ENCODE measurements at places on chromosomes 7 and 10.

DNA sequence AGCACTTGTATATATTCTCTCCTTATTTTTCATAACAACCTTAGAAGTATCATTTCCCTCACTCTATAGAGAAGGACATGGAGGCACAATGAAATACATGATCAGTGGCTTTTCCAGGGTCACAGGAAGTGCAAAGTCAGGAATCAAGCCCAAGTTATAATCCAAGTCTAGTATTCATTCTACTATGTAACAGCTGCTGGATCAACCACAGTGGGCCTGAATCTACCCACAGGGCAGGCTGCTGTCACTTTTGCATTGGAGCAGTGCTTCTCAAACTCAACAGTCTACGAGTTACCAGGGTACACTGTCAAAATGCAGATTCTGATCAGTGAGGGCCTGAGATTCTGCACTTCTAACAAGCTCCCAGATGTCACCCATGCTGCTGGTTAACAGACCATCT, 18.3 kb downstream of the ZDHHC16 start:
- DNase-seq: no peak

DNA sequence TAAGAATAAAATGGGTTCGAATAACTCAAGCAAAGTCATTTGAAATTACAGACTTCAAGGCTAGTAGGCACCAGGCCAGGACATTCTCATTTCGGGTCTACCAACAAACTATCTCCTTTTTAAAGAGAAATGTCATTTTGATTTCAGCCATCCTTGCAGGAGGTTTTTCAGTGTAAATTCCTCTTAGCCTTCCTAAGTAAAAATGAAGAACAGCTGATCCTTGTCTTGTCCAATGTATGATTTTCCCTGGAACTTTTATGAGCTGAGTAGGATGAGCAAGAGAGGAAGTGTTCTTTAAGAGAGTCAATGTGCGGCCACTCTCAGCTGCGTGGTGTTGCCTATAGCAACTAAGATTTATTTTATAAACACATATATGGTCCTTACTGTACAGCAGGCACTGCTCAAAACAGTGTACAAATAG, 110.1 kb downstream of the PLCE1 start:
- peak; percentile 3 for DNase-seq

DNA sequence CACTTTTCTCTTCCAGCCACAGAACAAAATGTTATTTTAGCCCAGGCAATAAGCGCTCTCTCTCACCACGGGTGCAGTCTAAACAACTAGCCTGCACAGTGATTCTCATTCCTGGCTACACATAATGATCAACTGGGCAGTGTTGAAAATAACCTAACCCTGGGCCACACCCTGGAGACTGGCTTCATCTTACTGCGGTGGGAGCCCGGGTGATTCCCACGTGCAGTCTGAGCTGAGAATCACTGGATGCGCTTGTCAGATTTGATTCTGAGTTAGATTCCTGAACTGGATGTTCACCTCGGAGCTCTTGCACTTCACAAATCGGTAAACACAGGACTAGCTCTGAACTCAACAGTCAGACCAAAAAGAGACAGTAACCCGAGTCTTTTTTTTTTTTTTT, 14.9 kb downstream of the ZC3HAV1 start:
- no peak for DNase-seq

DNA sequence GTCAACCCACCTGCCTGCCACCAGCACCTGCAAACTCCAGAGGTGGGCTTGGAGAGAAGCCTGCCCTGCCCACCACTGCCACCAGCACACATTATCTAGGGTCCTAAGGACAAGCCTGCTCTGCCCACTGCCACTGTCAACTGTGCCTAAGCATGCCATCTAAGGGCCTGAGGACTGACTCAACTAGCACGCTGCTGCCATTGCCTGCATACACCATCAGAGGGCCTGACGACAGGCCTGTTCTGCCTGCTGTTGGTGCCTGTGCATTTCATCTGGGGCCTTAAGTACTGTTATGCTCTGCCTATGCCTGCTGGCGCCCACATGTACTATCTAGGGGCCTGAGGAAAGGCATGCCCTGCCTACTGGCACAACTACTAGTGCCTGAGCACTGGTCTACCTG, 27.0 kb upstream of the LRRD1 start:
- no peak for DNase-seq

DNA sequence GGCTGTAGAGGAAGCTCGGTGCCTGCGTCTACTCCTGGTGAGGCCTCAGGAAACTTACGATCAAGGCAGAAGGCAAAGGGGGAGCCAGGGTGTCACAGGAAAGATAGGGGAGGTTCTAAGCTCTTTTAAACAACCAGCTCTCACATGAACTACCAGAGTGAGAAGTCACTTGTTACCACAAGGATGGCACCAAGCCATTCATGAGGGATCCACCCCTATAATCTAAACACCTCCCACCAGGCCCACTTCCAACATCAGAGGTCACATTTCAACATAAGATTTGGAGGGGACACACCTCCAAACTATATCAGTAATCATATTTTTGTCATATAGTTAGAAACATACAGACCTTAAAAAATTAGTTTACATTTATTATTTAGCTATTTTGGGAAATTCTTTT, 9.4 kb downstream of the NOC3L start:
- DNase-seq: no peak

GRCh38 chr10:91247360-91248111, 27.1 kb downstream of the PCGF5 start:
- DNase-seq: peak; percentile 9

- DNase-seq: no peak
Measured at GRCh38 chr10:71525721-71526120, 129.0 kb downstream of the CDH23 start.

GRCh38 chr7:123788584-123788983, 39.8 kb upstream of the WASL start:
- no peak for DNase-seq

DNA sequence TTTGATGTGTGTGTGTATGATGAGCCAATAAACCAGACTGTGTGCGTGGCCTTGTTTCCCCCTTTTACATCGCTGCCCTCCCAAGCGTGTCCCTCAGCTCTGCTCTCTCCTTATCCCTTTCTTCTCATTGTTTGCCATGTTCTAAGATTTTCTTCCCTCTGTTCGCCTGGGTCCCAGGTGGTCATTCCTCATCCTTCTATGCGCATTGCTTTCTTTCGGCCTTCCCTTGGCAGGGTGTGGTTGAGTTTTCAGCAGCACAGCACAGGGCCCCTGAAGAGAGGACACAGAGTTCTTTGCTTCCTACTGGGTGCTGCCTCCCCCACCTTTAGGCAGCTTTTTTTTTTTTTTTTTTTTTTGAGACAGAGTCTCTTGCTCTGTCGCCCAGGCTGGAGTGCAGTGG, 23.1 kb downstream of the GBX1 start:
- DNase-seq: no peak

GRCh38 chr10:125097409-125098070, 62.8 kb downstream of the CTBP2 start:
- no peak for DNase-seq

- DNase-seq: no peak
Measured at GRCh38 chr10:34995925-34996324, 94.2 kb downstream of the CUL2 start.

DNA sequence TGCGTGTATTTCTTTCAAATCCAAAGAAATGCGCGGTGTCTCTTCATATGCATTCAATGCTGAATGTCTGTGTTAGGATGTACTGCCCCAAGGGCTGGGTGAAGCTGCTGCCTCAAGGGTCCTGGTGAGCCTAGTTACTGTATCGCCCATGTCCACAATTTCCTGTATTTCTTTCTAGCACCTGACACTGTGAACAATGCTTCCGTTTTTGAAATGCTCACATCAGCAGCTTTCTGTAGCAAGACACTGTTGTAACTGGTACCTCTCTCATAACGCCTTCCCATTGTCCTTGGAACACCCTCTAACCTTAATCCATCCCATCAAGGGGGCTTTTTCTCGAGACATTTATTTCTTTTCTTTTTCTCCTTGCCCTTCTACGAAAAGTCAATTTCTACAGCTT, 25.1 kb downstream of the NRP1 start:
- DNase-seq: no peak

GRCh38 chr7:25122373-25122772, 2.7 kb downstream of the CYCS start:
- DNase-seq: no peak

DNA sequence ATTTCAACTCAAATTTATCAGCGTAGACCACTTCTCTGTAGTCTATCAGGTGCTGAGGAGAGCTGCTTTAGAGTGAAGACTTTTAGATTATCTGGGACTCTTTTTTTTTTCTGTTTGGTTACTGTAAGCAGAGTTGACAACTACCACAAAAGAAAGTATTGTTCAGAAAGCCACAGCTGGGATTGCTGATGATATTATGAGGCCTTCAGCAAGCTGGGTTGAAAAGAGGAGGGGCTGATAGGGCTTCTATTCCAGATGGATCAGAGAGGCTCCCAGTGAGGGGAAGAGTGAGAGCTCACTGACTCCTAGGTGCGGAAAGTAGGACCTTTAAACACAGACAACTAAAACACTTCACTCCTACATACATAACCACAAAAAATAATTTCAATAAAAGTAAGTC, 188.5 kb upstream of the FERD3L start:
- no peak for DNase-seq

- DNase-seq: no peak
Measured at GRCh38 chr7:84060760-84061261, 133.8 kb downstream of the SEMA3A start.

- DNase-seq: no peak
Measured at GRCh38 chr7:132859199-132859598, 222.7 kb downstream of the CHCHD3 start.

GRCh38 chr10:76583711-76584161, 1053.9 kb downstream of the KCNMA1 start:
- peak; percentile 65 for DNase-seq

- DNase-seq: no peak
Measured at GRCh38 chr10:110686047-110686446, 41.9 kb downstream of the RBM20 start.

DNA sequence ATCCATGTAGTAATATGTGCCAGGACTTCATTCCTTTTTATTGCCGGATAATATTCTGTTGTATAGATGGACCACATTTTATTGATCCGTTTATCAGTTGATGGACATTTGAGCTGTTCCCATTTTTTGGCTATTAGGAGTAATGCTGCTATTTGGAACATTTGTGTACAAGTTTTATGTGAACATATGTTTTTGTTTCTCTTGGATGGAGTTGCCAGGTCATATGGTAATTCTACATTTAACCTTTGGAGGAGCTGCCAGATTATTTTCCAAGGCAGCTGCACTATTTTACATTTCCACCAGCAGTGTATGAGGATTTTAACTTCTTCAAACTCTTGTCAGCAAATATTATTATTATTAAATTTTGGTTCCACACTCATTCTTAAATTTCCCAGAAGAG, 59.2 kb downstream of the C10orf90 start:
- DNase-seq: no peak

DNA sequence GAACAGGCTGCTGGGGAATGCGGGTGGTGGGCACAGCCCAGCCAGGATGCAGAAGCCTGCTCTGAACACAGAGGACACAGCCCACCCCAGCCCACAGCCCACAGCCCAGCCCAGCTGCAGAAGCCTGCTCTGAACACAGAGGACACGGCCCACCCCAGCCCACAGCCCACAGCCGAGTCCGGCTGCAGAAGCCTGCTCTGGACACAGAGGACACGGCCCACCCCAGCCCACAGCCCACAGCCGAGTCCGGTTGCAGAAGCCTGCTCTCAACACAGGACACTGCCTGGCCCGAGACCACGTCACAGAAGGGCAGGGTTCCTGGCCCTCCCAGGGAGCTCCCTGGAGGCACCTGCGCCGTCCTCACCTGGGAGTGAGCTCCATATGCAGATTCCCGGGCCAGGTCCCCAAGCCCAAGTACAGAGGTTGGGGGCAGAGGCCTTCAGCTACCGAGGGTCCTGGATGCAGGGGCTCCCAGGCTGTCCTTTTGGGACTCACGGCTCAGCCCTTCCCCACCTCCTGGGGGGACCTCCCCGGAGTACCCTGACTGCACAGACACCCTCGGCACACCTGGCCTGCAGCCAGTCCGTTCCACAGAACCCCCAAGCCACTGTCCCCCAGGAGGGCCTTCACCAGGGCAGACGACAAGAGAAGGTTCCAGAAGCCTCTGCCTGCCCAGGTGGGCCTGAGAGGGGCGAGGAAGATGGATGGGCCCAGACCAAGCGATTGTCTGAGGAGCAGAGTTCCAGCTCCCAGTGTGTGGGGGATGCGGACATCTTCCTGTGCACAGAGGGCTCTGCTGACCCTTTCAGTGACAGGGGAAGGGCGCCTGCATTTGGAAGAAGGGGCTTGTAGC, 23.7 kb upstream of the FOXL3 start:
- DNase-seq: peak; percentile 63

DNA sequence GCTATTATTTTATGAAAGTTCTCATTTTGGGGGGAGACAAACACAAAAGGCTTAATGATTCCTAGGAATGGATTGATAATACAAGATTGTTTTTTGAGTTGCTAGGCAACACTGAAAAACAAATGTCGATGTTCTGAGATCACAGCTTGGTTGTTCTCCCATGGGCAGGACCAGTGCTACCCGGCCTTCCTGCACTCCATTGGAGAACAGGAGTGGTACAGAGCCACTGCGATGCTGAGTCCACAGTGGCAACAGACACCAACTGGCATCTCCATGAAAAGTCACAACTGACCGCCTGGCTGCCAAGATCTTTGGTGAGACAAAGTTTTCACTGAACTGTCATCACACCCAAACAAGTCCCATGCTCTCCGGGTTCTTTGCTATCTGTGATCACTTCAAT, 68.9 kb upstream of the NMT2 start:
- peak; percentile 67 for DNase-seq

GRCh38 chr7:87234949-87235348, 15.4 kb upstream of the TMEM243 start:
- DNase-seq: no peak

DNA sequence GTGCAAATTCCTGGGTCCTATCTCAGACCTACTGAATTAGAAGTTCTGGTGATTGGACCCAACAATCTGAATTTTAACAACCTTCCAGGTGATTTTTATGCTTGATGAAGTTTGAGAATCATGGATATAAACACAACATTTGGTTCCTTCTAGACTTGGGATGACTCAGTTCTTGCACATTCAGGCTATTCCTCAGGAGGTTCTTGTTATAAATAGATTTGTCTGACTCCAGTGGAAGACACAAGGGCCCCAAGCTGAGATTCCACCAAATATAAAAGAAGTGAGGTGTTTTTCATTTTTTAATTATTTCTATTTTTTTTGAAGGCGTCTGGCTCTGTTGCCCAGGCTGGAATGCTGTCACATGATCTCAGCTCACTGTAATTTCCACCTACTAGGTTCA, 9.4 kb upstream of the TAS2R16 start:
- DNase-seq: no peak

DNA sequence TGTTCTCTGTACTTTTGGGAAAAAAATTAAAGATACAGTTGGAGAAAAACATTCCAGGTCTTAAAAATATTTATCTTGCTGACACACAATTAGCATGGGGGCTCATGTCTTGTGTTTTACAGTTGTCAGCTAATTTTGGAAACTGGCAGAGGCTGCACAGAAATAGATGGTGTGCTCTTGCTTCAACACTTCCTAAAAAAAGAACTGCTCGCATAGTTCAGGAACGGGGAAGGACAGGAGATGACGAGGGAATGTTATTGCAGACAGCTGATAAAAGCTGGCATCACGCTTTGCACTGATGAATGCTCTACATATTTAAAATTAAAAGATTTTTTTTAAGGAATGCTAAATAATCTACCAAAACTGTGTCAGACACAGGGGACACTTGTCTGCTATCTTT, 103.5 kb upstream of the CELF2 start:
- no peak for DNase-seq

GRCh38 chr10:78925800-78926319, 142.9 kb upstream of the ZMIZ1 start:
- peak; percentile 94 for DNase-seq
